Placental pericyte (primary cell): ENCODE measurements at places on chromosomes 16 and 17. TPM values are rescaled to one million over a fixed set of nuclear protein-coding genes. Genes with fewer than 3 reads are reported as not detected.

Gene KREMEN2
- total RNA-seq, result not detected in 2 replicates

Gene ZACN
- total RNA-seq, result not detected in 2 replicates

Gene MYOCD
- under 0.01 and 4.7 TPM in 2 replicates for total RNA-seq

Gene CHD9NB
- 1.6 and 1.8 TPM in 2 replicates for total RNA-seq

Gene KCNG4
- total RNA-seq, result not detected in 2 replicates

Gene ITGAX
- under 0.01 TPM in 1 of 2 replicates, not detected in the other for total RNA-seq

Gene CCR7
- under 0.01 TPM in 1 of 2 replicates, not detected in the other for total RNA-seq

Gene NTN1
- 0.29 and 0.44 TPM in 2 replicates for total RNA-seq

Gene SLC16A11
- total RNA-seq, result 1.1 TPM in 1 of 2 replicates, not detected in the other

Gene HEATR9
- not detected in 2 replicates for total RNA-seq

Gene CPHXL2
- total RNA-seq, result not detected in 2 replicates

Gene ATP2A1
- 0.29 and 0.44 TPM in 2 replicates for total RNA-seq

Gene HASPIN
- 0.44 and 19.6 TPM in 2 replicates for total RNA-seq
